ENCODE measurements at places on chromosomes 13 and 19.

DNA sequence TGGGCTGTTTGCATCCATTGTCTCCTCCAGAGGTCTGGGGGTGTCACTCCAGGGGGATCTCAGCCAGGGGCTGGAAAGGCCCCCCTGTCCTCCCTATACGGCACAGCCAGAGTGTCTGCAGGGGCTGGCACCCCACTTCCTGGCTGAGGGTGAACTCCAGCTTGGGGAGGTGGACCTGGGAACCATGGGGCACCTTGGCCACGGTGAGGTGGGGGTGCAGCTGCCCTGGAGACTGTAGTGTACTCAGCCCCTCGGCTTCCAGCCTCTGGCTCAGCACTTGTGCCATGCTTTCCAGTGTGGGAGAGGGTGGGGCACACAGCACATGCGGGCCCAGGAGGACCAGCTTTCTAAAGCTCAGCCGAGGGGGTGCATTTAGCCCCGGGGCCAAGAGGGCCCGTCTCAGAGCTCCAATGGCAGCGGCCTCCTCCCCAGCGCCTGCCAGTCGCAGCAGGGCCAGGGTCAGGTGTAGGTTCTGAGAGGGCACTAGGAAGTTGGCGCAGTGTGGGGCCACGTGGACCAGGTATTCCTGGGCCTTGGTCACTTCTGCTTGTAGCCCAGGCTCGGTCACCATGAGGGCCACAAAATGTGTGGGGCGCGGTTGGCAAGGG, 1.4 kb downstream of the LENG9 start:
- no peak for DNase-seq

GRCh38 chr13:37067874-37068273, 8.4 kb upstream of the SUPT20H start:
- no peak for DNase-seq

DNA sequence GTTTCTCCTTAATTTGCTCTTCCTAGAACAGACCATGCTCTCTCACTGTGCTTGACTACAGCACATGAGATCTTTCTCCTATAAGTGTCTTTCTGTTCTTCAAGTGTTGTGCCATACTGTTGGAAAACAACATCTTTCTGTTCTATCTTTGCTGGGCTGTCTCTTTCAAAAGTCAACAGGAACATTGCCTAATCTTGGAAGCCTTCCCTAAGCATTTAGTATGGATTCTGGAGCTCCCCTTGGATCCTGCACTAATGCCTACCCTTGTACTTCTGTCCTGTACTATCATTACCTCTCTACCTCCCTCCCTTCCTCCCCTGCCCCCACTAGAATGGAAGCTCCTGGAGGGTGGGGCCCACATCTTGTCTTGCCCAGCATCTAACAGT, 26.8 kb downstream of the STARD13 start:
- no peak for DNase-seq

DNA sequence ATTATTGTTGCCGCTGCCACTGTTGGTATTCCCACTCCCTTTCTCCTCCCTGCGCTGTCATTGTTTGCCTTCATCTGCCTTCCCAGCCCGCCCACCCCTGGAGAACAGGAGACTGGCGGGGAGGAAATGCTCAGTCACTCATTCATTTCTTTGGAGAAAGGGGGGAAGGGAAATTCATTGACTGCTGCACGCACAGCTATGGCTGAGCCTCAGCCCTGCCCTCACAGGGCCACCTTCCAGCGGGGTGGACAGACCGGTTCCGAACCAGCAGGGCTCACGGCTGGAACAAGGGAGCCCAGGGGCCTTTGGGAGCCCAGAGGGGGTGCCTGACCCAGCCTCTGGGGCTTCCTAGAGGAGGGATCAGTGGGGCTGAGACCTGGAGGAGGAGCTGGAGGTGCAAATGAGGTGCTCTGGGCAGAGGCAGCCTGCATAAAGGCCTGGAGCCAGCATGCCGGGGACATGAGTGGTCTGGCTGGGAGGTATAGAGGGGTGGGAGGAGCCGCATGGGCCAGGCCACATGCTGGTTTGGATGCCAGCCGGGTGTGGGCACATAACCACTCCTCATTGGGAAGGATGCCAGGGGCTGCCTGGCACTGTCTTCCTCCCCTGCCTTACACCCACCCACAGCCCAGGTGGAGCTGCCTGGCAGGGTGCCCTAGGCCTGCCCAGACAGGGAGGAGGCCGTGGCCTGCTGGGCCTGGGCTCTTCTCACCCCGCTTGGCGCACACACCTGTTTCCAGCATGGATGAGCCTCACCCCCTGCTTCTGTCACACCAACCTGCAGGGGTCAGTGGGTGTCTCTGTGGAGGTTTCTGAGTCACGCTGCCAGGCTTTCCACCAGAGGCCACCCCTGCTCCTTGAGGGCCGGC, 26.8 kb downstream of the PPP5C start:
- DNase-seq, result no peak

DNA sequence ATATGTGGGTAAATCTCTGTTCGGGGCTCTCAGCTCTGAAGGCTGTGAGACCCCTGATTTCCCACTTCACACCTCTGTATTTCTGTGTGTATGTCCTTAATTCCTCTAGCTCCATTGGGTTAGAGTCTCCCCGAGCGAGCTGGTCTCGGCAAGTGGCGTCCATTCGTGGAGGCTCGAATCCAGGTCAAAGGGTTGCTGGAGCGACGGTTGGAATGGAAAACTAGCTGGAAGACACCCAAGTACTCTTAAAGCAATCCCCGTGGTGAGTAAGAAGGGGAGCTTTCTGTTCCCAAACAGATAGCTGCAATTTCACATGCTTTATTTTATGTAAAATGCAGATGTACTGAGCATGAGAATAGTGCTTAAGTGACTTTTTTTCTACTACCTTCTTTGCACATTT, 277.5 kb upstream of the SGCG start:
- DNase-seq, result no peak

DNA sequence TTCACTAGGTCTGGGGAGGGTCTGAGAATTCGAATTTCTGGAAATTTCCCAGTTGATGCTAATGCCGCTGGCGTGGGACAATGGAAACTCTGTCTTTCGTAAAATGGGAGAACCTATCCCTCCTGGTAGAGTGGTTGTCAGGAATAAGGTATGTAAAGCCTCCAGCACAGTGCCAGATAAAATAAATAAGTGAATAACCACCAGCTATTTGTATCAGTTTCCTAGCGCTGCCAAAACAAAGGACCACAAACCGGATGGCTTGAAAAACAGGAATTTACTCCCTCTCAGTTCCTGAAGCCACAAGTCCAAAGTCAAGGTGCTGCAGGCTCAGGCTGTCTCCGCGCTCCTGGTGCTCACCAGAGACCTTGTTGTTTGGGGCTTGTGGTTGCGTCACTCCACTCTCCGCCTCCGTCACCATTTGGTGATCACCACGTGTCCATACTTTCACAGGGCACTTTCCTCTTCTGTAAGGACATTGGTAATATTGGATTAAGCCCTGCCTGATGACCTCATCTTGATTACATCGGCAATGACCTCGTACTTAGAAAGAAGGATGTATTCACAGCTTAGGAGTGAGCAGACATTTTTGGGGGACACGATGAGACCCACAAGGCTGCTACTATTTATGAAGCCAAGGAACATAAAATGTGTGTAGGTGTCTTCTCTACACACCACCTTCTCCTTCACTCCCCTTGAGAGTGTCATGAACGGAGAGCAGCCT, 428.5 kb downstream of the IRS2 start:
- DNase-seq, result no peak
